A549 treated with ZK216348 at 1 μM for 4 hours (cell line): ENCODE measurements at places on chromosomes 13 and 19. TPM values are rescaled to one million over a fixed set of nuclear protein-coding genes. Genes with fewer than 3 reads are reported as not detected.

The COL4A2 gene
- 111 to 178 TPM (median 147 TPM) in 5 replicates for total RNA-seq

The RNF225 gene
- total RNA-seq: not detected in 5 replicates

The SHISA2 gene
- total RNA-seq: not detected in 5 replicates

The GPR183 gene
- not detected in 5 replicates for total RNA-seq

The ZNF460 gene
- total RNA-seq: 0.85 to 1.5 TPM (median 1.2 TPM) in 5 replicates

The SHISA7 gene
- total RNA-seq: not detected in 5 replicates

The PRODH2 gene
- 0.13 to 0.52 TPM (median 0.38 TPM) in 5 replicates for total RNA-seq

The CKM gene
- total RNA-seq: 0.08 TPM in 1 of 5 replicates, not detected in the others

The MAB21L1 gene
- total RNA-seq: not detected in 5 replicates

The FGF9 gene
- total RNA-seq: 0.07 TPM in 1 of 5 replicates, not detected in the others

The PRRG2 gene
- 0.39 to 1.1 TPM (median 0.94 TPM) in 5 replicates for total RNA-seq

The TINCR gene
- total RNA-seq: 1.4 to 2.9 TPM (median 2.5 TPM) in 5 replicates

The DIRAS1 gene
- 3.2 to 5.1 TPM (median 4.2 TPM) in 5 replicates for total RNA-seq

The PSG3 gene
- 0.12 to 0.20 TPM (median 0.13 TPM) in 3 of 5 replicates, not detected in the others for total RNA-seq

The PEAK3 gene
- 0.07 TPM in 1 of 5 replicates, not detected in the others for total RNA-seq

The CEACAM18 gene
- not detected in 5 replicates for total RNA-seq

The OPA3 gene
- 11.4 to 19.8 TPM (median 17.0 TPM) in 5 replicates for total RNA-seq

The ZNF577 gene
- 0.06 to 0.13 TPM in 2 of 5 replicates, not detected in the others for total RNA-seq

The CYP4F11 gene
- total RNA-seq: 5.1 to 6.8 TPM (median 5.6 TPM) in 5 replicates

The KANK3 gene
- total RNA-seq: 2.3 to 6.6 TPM (median 6.0 TPM) in 5 replicates

The PLPP2 gene
- 57.5 to 116 TPM (median 106 TPM) in 5 replicates for total RNA-seq

The C13orf46 gene
- 0.15 to 0.49 TPM (median 0.20 TPM) in 4 of 5 replicates, not detected in the other for total RNA-seq

The DACH1 gene
- total RNA-seq: not detected in 5 replicates

The DAND5 gene
- total RNA-seq: 0.08 to 0.19 TPM in 2 of 5 replicates, not detected in the others

The LILRA1 gene
- not detected in 5 replicates for total RNA-seq

The MZT1 gene
- total RNA-seq: 5.1 to 14.5 TPM (median 9.4 TPM) in 5 replicates

The CNMD gene
- total RNA-seq: not detected in 5 replicates

The ZNF763 gene
- total RNA-seq: not detected in 5 replicates

The KLK1 gene
- 0.15 TPM in 1 of 5 replicates, not detected in the others for total RNA-seq

The FXYD3 gene
- 0.32 to 0.58 TPM (median 0.34 TPM) in 3 of 5 replicates, not detected in the others for total RNA-seq

The ZNF285 gene
- 2.1 to 2.7 TPM (median 2.4 TPM) in 5 replicates for total RNA-seq

The ZNF723 gene
- total RNA-seq: not detected in 5 replicates

The LRRC8E gene
- total RNA-seq: 4.3 to 6.2 TPM (median 5.6 TPM) in 5 replicates

The HOMER3 gene
- 21.5 to 38.0 TPM (median 31.3 TPM) in 5 replicates for total RNA-seq

The NLRP5 gene
- not detected in 5 replicates for total RNA-seq

The TEX101 gene
- total RNA-seq: not detected in 5 replicates

The OR4F17 gene
- total RNA-seq: not detected in 5 replicates

The ZNF575 gene
- total RNA-seq: 1.0 to 3.4 TPM (median 2.4 TPM) in 5 replicates

The SCN1B gene
- total RNA-seq: 9.7 to 20.8 TPM (median 20.6 TPM) in 5 replicates

The CYP2A6 gene
- total RNA-seq: not detected in 5 replicates

The B3GLCT gene
- total RNA-seq: 3.7 to 5.9 TPM (median 5.0 TPM) in 5 replicates

The GALP gene
- not detected in 5 replicates for total RNA-seq

The VSTM2B gene
- total RNA-seq: not detected in 5 replicates

The FCER2 gene
- total RNA-seq: not detected in 5 replicates

The SULT2A1 gene
- total RNA-seq: not detected in 5 replicates

The CD37 gene
- total RNA-seq: 0.13 TPM in 1 of 5 replicates, not detected in the others

The ZNF880 gene
- total RNA-seq: 0.16 to 1.8 TPM (median 0.70 TPM) in 5 replicates

The ZNF823 gene
- 2.1 to 3.4 TPM (median 2.6 TPM) in 5 replicates for total RNA-seq

The WDR87 gene
- total RNA-seq: not detected in 5 replicates

The FFAR3 gene
- total RNA-seq: not detected in 5 replicates

The ZNF530 gene
- total RNA-seq: 4.5 to 6.3 TPM (median 5.1 TPM) in 5 replicates

The LRRC4B gene
- 0.38 to 0.68 TPM (median 0.58 TPM) in 5 replicates for total RNA-seq

The SLC10A2 gene
- total RNA-seq: not detected in 5 replicates
